ENCODE measurements at places on chromosomes 7 and 10. TPM values are rescaled to one million over a fixed set of nuclear protein-coding genes. Genes with fewer than 3 reads are reported as not detected.

GRCh38 chr7:134197345-134197744 is 70.2 kb downstream of the LRGUK start:
- DNase-seq, result no peak

GRCh38 chr10:16745061-16745460 is 72.2 kb downstream of the RSU1 start:
- peak; percentile 12 for DNase-seq

GRCh38 chr7:26022982-26023381 is 129.0 kb upstream of the NFE2L3 start:
- DNase-seq, result peak; percentile 24

GRCh38 chr10:65710306-65710705 is 1215.5 kb upstream of the LRRTM3 start:
- DNase-seq, result no peak

- no peak for DNase-seq
These were observed 38.1 kb downstream of the PPIF start for GRCh38 chr10:79385392-79385795.

- DNase-seq, result peak; percentile 68
These were observed 10.4 kb upstream of the CLCN1 start for GRCh38 chr7:143305423-143306070.

DNA sequence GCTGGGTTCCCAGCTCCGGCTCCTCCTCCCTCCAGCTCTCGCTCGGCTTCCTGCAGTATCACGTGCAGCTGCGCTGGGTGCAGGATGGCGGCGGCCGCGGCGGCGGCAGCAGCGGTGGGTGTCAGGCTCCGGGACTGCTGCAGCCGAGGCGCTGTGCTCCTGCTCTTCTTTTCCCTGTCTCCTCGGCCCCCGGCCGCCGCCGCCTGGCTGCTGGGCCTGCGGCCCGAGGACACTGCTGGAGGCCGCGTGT is at the start of gene CNNM1:
TSS of gene CNNM1 (plus strand) at position 53 of the 250 bp plus-strand sequence. CDS start at position 85, 32 bp downstream.
- DNase-seq, result peak; percentile 48

DNA sequence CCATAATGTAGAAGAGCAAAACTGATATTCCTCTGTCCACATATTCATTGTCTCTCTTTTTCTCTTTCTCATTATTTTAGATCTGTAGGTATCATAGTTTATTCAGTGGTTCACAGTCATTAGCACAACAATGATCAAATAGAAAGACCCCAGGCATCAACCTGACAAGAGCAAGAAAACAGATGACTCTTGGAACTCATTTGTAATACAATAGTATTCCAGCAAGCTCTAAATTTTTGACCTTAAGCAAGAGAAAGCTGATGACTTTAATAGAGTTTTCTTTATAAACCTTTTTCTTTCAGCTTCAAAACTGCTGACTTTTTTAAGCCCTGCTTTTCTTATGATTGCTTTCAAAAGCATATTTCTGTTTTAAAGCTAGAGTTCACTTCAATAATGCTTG is 507.5 kb upstream of the SORCS1 start:
- no peak for DNase-seq

- no peak for DNase-seq
These were observed 202.1 kb downstream of the TNS3 start for GRCh38 chr7:47379629-47380324.

DNA sequence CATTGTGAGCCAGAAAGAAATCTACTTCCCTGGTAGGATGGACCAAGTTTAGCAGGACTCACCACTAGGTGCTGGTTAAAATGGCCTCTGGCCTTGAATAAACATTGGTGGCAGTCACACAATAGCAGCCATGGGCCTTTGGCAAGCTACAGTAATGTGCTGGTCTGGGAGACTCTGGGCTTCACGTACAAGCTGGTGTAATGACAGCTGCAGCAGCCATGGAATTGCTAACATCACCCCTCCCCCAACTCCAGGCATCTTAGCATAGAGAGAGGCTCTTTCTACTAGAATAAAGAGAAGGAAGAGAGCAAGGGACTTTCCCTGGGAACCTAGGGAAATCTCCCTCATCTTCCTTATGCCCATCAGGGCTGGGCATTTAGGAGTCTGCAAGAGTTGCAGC is 205.1 kb upstream of the SEMA3A start:
- DNase-seq, result no peak

GRCh38 chr7:93375603-93376002 is 143.4 kb downstream of the VPS50 start:
- no peak for DNase-seq

GRCh38 chr7:30281791-30282190 is 2.6 kb upstream of the ZNRF2 start:
- DNase-seq, result no peak

DNA sequence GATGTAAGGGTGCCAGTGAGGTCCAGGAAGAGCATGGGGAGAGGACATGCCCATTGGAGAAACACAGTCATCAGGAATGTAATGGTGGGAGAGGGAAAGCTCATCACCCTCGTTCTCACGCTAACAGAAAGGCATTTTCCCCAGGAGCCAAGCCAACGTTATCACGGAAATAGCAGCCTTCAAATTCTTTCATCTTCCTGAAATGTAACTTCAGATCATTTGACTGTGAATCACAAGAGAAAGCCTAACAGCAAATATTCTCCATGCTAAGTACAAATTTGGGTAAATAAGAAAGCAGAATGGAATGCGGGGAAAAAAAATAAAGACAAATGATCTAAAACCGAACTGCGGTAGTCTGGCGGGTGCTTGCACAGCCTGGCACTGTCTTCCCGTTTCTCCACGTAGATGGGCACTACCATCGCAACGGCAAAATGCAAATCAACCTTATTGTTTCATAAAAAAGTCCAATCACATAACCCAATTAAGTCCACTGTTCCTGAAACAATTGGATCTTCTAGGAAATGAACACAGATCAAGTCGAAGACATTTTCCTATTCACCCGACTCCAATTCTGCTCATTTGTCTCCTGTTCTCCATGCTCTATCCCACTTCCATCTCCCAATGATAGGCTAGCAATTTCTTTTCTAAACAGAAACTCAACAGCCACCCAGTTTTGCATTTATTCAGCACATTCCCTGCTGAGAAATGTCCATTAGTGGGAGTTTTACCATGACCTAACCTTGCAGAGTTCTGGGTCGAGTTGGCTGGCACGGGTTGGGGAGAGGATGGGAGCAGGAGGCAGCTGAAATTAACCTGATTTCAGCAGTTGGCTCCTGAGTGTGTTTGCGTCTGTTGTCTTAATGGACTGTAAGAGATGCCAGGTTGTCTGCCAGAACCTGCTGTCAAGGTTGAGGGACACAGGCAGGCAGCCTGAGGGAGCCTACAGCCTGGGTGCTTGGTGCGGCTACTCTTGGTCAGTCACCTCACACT is 74.6 kb upstream of the FRMD4A start:
- no peak for DNase-seq

The IRF5 gene
- total RNA-seq, result not detected

The PTF1A gene
- not detected for total RNA-seq

All from A673 (cell line).